ENCODE measurements at places on chromosomes 3 and 15. TPM values are rescaled to one million over a fixed set of nuclear protein-coding genes. Genes with fewer than 3 reads are reported as not detected.

DNA sequence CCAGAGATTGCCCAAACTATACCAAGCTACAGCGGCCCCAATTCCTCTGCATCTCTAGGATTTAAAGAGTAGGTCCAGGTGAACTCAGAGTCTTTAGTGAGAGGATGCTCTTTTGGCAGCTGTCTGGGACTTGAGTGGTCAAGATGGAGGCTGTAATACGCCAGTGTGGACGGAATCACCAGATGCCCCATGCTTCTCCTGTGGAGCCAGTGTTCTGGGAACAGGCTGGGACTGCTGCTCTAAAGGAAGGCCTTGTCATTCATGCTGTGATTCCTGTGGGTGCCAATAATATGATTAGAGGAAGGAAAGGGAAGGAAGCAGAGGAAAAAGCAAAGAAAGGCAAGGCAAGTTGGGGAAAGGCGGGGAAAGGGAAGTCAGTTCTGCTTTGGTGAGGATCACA, 17.4 kb upstream of the NOX5 start:
- H3K4me1 ChIP-seq, result no peaks in the 10 kb centered on the region
- no peaks in the 10 kb centered on the region for H3K36me3 ChIP-seq
- DNase-seq, result no peak

DNA sequence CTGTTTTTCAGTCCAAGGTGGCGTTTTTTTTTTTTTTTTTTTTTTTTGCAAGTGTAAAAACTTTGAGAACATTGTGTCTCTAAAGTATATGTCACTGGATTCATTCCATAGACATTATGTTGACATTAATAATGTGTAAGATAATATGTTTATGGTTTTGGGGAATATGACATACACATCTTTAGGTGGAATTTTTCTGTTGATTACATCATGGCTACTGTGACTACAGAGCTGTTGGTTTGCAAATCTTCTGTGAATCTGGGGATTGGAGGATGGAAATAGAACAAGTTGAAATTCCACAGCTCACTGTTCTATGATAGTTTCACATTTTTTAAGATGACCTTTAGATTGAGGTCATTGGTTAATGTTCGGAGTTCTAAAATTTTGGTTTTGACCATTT, 24.4 kb upstream of the PLSCR2 start:
- H3K4me1 ChIP-seq, result 0 out of 2 replicates have a peak, but pooled peaks cover 3% of the 10 kb centered on the region
- no peak for DNase-seq
- no peaks in the 10 kb centered on the region for H3K27me3 ChIP-seq
- no peak overlapping the region for H3K4me3 ChIP-seq
- H3K36me3 ChIP-seq, result no peaks in the 10 kb centered on the region

DNA sequence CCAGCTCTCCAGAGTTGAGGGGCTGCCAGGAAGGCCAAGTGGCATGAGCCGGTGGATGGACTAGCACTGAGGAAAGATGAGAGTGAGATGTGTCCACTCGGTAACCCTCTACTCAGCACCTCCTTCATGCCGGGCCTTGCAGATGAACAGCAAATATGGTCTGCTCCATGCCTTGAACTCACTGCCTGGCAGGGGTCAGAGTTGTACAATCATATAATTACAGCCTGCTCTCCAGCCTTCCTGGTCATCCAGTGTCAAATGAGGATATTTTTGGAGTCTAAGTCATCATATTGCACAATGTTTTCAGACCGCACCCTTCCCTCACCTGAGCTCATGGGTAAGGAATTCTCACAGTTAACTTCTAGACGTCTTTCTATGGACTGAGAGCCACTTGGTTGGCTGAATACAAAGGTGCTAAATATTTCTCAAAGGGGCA, 4.9 kb downstream of the MGLL start:
- DNase-seq, result no peak
- no peak overlapping the region for H3K27ac ChIP-seq
- H3K4me3 ChIP-seq, result no peak overlapping the region
- H3K27me3 ChIP-seq, result no peaks in the 10 kb centered on the region

Gene PLSCR2
- total RNA-seq, result not detected

Gene TMC3
- 0.06 TPM for total RNA-seq

- no peaks in the 10 kb centered on the region for H3K27me3 ChIP-seq
- H3K27ac ChIP-seq, result no peak overlapping the region
- H3K36me3 ChIP-seq, result peaks cover 47% of the 10 kb centered on the region
- no peak for DNase-seq
- no peaks in the 10 kb centered on the region for H3K4me1 ChIP-seq
Observed at GRCh38 chr3:51637144-51637940, 33.7 kb upstream of the TEX264 start.

DNA sequence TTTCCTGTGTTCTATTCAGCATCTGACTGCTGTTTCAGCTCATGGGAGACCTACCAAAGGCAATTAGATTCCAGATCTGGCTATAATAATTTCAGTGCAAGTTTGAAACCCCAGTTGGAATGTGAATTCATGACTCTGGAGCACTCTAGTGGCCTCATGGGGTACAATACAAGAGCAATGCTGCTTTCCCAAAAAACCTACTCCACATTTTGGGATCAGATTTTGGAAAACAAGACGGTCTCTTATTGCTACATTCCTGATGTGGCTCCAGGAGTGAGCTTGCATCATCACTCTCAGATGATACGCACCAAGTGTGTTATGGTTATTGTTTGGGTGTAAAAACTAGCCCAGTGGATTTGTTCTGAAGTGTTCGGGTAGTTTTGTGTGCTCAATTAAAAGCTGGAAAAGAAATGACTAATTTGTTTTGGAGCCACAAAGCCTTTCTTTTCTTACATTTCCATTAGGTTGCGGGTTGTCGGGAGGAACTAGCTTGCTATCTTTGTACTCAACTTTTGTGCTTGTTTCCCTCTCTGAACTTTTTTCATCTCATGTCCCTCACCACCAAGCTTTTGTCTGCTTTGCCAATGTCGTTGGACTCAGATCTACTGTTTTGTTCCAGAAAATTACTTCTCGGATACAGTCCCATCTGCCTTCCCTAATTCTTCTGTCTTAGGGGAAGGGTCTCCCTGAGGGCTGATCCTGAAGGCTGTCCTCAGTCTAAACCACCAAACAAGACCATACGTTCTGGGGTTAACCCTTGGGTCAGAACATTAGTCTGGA, 272.1 kb downstream of the BBX start:
- no peak overlapping the region for H3K27ac ChIP-seq
- H3K36me3 ChIP-seq, result peaks cover 19% of the 10 kb centered on the region
- peaks cover 7% of the 10 kb centered on the region for H3K4me1 ChIP-seq
- H3K27me3 ChIP-seq, result no peaks in the 10 kb centered on the region
- DNase-seq, result no peak
- no peak overlapping the region for H3K4me3 ChIP-seq

DNA sequence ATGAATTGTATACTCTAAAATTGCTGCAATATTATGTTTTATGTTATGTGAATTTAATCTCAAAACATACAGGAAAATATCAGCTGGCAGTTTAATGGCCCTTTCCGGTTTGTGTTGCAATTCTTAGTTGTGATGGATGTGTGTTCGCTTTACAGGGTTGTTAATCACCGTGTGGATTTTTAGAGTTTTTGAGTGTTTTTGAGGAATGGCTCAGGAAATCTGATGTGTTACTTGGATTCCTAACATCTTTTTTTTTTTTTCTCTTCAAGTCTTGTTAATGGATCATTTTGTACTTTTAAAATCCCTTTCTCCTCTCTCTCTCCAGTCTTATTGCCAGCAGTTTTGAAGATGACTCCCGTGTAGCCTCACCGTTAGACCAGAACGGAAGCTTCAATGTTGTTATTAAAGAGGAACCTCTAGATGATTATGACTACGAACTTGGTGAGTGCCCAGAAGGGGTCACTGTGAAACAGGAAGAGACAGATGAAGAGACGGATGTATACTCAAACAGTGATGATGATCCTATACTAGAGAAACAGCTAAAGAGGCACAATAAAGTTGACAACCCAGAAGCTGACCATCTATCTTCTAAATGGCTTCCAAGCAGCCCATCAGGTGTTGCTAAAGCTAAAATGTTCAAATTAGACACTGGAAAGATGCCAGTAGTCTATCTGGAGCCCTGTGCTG, 35.7 kb downstream of the MGA start:
- no peak overlapping the region for H3K27ac ChIP-seq
- H3K36me3 ChIP-seq, result peaks cover 23% of the 10 kb centered on the region
- H3K4me1 ChIP-seq, result no peaks in the 10 kb centered on the region
- no peak for DNase-seq
- no peaks in the 10 kb centered on the region for H3K27me3 ChIP-seq
- H3K4me3 ChIP-seq, result no peak overlapping the region

DNA sequence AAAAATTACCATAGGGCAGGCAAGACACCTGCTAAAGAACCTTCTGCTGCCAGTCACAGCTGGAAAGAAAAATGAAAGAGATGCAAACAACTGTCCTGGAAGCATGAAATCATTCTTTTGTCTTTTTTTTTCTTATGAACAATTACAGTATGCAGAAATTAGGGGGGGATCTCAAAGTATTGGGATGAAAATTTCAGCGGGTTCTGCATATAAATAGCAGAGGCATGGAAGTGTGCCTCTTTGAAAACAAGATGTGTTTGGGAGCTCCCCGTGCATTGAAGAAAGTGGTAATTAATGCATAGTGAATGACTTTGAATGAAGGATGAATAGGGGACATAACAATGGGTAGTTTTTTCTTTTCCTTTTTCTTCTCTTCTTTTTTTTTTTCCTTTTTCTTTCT, 431.2 kb downstream of the SOX2 start:
- no peaks in the 10 kb centered on the region for H3K4me1 ChIP-seq
- H3K27me3 ChIP-seq, result no peaks in the 10 kb centered on the region
- DNase-seq, result no peak
- no peak overlapping the region for H3K4me3 ChIP-seq

- no peak for DNase-seq
- 0 out of 2 replicates have a peak, but pooled peaks cover 2% of the 10 kb centered on the region for H3K36me3 ChIP-seq
- no peak overlapping the region for H3K27ac ChIP-seq
Observed at GRCh38 chr3:129281726-129282125, 3.1 kb downstream of the HMCES start.

GRCh38 chr3:12158387-12159226, at the start of gene TIMP4:
TIMP4 (minus strand) TSS chr3:12158912; CDS start chr3:12158840, 72 bp downstream.
- peaks cover 6% of the 10 kb centered on the region for H3K27me3 ChIP-seq
- H3K4me1 ChIP-seq, result no peaks in the 10 kb centered on the region
- H3K36me3 ChIP-seq, result no peaks in the 10 kb centered on the region
- no peak within 1 kb of the TSS for H3K27ac ChIP-seq
- H3K4me3 ChIP-seq, result no peak within 1 kb of the TSS
- DNase-seq, result no peak

Gene HRG
- total RNA-seq, result not detected

- H3K27ac ChIP-seq, result no peak overlapping the region
- H3K4me1 ChIP-seq, result no peaks in the 10 kb centered on the region
- H3K36me3 ChIP-seq, result no peaks in the 10 kb centered on the region
- no peaks in the 10 kb centered on the region for H3K27me3 ChIP-seq
- H3K4me3 ChIP-seq, result no peak overlapping the region
Observed at GRCh38 chr3:162842549-162843216, 1346.1 kb downstream of the OTOL1 start.

DNA sequence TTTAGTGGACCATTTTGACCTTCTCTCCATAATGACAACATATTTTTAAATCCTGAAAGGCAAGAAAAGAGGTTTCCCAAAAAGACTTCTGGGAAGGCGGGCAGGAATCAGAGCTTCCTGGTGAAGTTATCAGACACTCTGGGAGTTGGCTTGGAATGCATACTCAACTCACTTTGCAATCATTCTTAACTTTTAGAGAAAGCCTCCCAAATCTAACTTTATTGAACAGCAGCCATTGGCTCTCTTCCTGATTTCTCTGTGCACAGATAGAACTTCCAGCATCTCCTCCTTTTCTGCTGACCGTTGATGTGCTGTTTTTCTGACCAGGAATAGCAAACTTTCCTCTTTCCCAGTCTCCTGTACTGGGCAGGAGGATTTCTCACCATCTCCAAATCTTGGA, 44.6 kb downstream of the PLCL2 start:
- no peak overlapping the region for H3K4me3 ChIP-seq
- no peaks in the 10 kb centered on the region for H3K36me3 ChIP-seq
- no peaks in the 10 kb centered on the region for H3K27me3 ChIP-seq
- no peaks in the 10 kb centered on the region for H3K4me1 ChIP-seq

Gene APPL1
- total RNA-seq, result 68.7 TPM

DNA sequence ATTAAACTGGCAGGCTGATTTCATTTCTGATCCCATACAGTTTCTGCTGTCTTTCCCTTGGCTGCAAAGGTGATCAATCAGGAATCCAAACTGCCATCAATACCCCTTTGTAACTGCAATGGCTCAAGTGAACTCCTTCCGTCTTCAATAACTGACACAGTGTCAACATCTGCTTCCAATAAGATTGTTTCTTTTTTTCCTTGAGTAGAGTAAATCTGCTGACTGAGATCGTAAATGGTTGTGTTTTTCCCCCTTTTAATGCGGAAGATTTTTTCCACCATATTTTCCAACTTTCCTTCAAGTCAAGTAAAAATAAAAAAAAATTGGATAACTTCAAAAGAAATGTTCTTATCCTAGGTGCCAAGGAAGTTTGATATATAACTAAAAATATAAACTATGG, 48.7 kb downstream of the VGLL3 start:
- no peaks in the 10 kb centered on the region for H3K27me3 ChIP-seq
- peaks cover 13% of the 10 kb centered on the region for H3K4me1 ChIP-seq
- H3K36me3 ChIP-seq, result peaks cover 71% of the 10 kb centered on the region
- DNase-seq, result no peak

Gene PGBD4
- 2.5 TPM for total RNA-seq

- no peak overlapping the region for H3K4me3 ChIP-seq
- no peaks in the 10 kb centered on the region for H3K27me3 ChIP-seq
Observed at GRCh38 chr3:163315786-163316185, 1762.5 kb downstream of the SI start.

Gene POLQ
- 23.5 TPM for total RNA-seq

GRCh38 chr3:101310978-101311375, 9.4 kb downstream of the IMPG2 start:
- H3K36me3 ChIP-seq, result no peaks in the 10 kb centered on the region
- no peaks in the 10 kb centered on the region for H3K4me1 ChIP-seq
- H3K4me3 ChIP-seq, result no peak overlapping the region
- H3K27me3 ChIP-seq, result no peaks in the 10 kb centered on the region
- no peak for DNase-seq

Gene GOLGA6B
- total RNA-seq, result not detected

Gene ACKR2
- total RNA-seq, result not detected

All from SJCRH30 (cell line).